T47D (cell line): ENCODE measurements at places on chromosomes 12 and 14.

DNA sequence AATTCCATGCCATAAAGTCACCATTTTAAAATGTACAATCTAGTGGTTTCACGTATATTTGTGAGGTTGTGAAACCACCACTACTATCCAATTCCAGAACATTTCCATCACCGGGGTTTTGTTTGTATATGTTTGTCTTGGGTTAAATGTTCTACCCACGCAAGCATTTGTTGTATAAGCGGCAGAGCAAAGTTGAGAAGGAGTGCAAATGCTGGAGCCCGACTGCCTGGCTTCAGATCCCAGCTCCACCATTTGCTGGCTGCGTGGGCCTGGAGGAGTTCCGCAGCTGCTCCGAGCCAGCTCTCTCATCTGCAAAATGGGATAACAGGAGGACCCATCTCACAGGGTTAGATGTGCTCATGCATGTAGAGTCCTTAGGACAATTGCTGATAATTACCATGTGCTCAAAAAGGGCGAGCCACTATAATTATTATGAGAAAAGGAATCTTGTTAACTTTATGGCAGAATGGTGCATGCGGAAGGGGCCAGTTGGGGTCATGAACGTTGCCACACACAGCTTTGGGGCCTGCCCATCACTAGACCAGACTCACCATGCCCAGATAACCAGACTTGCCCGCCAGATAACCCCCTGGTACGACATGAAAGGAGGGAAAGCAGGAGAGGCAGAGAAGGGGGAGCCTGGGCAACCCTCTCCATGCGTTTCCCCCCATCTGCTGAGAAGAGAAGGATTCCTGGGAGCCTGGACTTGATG is 6.4 kb downstream of the ACTN1 start:
- no peak for DNase-seq

- DNase-seq = no peak
Observed at GRCh38 chr12:105783983-105784947, 354.5 kb downstream of the NUAK1 start.

GRCh38 chr14:74437496-74438053 is 11.6 kb upstream of the SYNDIG1L start:
- DNase-seq = no peak

DNA sequence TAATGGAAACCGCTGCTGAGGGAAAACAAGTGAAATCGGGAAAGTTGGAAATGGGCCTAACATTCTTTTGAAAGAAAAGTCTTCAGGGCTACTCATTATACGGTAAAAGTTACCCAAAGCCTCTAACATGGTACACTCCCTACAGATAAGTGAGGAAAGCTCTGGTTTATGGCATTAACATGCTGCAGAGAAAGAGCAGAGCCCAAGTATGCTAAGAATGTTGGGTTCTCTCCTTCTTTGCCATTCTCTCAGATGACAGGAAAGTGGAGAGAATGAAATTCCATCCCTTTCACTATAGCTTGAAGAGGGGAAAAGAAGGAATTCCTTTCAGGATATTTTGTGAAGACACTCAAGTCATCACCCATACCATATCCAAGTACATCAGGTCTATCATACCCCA is 348.0 kb downstream of the SEC23A start:
- no peak for DNase-seq

DNA sequence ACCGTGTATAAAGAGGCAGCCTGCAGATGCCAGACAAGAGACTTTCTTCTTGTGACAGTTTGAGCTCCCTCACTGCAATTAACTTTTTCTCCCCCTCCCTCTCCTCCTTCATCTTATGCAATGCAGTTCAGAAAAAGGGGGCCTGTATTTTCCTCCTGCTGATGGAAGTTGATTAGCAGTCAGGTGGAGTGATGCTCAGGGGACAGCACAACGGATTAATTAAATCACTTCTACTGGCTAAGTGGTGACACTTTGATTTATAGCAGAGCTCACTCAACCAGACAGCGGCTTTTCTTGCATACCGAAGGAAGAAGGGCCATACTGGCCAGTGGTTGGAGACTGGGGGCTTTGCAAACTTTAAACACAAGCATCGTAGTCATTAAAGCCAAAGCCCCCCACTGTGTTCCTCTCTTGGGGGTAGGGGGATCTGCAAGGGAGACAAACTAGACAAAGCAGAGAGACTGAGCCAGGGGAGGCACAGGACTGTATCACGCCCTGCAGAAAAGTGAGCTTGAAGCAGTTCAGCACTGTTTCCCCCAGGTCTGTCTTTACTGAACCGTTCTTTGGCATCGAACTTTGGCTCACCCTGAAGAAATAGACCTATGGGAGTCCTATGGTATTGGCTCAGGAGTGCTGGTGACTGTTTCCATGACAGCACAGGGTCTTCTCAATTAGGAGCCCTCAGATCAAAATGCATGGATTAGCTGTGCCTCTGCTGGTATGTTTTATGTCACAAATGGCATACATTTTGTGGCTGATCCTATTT is 47.7 kb downstream of the SPRING1 start:
- no peak for DNase-seq

GRCh38 chr14:91089958-91090535 is 23.8 kb upstream of the DGLUCY start:
- DNase-seq = no peak

DNA sequence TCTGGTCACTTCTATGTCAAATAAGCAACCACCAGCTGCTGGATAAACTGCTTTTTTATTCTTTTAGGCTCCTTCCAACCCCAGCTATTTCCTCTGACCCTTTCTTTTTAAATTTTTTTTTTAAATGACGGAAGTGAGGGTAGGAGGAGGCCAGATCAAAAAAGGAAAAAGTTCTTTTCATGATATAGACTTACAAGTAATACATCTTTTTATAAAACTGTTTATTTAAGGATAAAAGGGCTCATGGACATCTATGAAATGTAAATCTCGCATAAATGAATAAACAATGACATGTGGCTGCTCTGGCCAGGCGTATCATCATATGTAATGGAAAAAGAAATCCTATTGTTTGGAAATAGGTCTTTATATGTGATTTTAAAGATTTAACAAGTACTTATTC is 169.0 kb upstream of the ATP2B1 start:
- DNase-seq = no peak

GRCh38 chr14:78196323-78196722 is 26.1 kb downstream of the NRXN3 start:
- DNase-seq = no peak

DNA sequence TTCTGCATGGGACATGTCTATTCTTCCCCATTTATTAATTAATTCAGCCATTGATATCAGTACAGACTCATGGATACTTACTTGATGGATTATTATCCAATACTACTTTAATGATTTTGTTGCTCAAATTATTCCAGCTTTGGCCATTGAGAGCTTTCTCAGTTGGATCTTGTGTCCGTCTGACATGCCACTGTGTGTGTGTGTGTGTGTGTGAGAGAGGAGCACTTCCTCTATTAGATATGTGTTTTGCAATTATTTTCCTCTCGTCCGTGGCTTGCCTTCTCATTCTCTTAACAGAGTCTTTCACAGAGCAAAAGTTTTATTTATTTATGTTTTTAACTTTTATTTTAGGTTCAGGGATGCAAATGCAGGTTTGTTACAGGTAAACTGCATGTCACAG is 194.2 kb downstream of the ADGRD1 start:
- DNase-seq = no peak

GRCh38 chr12:30896461-30896860 is 30.1 kb upstream of the TSPAN11 start:
- no peak for DNase-seq

- peak; percentile 21 for DNase-seq
Observed at GRCh38 chr12:102120886-102121285, 903 bp downstream of the PARPBP start.

DNA sequence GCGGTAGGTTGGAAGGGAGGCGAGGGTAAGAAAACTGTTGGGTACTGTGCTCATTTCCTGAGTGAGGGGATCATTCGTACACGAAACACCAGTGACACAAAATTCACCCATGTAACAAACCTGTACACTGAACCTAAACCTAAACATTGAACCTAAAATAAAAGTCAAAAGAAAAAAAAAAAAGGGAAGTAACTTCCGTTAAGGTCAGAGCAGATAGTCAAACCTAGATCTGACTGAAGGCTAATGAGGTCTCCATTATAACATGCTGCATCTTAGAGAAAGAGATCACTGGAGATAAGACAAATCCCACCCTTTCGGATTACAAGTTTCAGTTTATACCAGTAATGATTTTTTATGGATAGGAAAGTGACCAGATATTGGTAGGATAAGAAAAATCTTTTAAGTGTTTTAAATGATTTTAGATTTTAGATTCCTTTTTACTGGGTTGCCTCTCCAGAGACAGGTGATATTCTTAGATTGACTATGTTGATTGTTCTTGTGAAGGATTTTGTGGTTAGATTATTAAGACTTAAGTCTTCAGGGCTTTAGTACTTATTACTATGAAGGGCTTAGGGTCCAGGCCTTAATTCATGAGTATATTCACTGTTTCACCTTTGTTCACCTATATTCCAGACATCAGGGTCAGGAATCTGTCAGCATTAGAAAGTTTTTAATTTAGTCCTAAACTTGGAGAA is 11.2 kb upstream of the NCKAP1L start:
- no peak for DNase-seq

DNA sequence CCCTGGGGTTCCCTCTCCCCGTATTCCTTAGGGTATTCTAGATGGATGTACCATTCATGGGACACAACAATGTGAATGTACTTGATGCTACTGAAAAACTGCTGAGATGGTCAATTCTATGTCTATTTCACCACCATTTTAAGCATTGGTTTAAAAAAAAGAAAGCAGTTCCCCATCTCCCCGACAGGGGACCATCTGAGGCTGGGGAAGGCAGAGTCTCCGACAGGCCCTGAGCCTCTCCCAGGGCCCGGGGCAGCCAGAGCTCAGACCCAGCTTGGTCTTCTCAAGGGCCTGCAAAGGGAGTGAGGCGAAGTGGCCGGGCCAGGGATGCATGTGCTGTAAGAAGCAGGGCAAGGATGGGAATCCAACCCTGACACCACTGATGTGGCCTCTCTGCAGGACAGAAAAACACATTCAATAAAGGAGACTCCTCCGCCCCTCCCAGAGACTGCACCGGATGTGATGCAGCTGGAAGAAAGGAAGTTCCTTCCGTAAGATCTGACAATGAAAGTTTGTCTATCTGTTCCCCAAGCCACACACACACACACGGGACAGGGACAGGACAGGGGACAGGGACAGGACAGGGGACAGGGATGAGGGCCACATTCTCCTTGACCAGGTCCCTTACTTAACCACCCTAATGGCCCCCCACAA is 234.1 kb downstream of the BCL11B start:
- DNase-seq = no peak
